ENCODE measurements at places on chromosomes 6 and 20.

DNA sequence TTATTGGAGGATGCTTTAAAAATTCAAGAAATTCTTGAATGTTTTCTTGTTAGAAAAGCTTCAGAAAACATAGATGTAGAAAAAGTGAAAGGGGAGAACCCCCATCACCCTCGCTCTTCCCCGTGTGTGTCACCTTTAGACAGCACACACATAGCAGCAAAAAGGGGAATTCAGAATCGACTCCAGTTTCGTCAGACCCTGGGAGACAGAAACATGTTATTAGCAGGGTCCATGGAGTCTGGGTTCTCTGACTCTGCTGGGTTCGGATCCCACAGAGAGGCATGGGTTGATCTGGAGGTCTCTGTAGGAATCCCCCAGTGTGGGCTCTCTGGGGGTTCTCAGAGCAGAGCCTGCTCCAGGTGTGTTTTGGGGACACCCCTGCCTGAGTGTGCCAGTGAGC, 43.7 kb downstream of the ARHGAP40 start:
- no peak for ATAC-seq

- no peak for ATAC-seq
These were observed 2.2 kb upstream of the TAP2 start for GRCh38 chr6:32840604-32841246.

- no peak for ATAC-seq
These were observed 100.2 kb upstream of the HMGN3 start for GRCh38 chr6:79334674-79335073.

DNA sequence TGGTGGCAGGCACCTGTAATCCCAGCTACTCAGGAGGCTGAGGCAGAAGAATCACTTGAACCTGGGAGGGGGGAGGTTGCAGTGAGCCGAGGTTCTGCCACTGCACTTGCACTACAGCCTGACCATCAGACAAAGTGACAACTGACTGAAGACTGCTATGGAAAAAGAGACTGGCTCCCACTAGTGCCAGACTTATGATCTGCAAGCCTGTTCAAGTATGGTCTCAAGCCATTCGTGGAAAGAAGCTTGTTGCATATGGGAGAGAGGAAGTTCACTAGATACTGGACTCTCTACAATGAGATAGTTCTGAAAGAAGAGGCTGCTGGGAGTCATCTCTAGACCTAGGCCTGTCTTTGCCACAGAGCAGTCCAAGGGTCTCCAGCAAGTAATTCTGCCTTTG, 26.7 kb downstream of the MDN1 start:
- ATAC-seq, result no peak

GRCh38 chr20:41956338-41957074, 338.3 kb upstream of the CHD6 start:
- no peak for ATAC-seq

- no peak for ATAC-seq
These were observed 77.2 kb downstream of the GPR6 start for GRCh38 chr6:110055387-110055735.

GRCh38 chr6:40804905-40805304, 217.7 kb upstream of the LRFN2 start:
- no peak for ATAC-seq

DNA sequence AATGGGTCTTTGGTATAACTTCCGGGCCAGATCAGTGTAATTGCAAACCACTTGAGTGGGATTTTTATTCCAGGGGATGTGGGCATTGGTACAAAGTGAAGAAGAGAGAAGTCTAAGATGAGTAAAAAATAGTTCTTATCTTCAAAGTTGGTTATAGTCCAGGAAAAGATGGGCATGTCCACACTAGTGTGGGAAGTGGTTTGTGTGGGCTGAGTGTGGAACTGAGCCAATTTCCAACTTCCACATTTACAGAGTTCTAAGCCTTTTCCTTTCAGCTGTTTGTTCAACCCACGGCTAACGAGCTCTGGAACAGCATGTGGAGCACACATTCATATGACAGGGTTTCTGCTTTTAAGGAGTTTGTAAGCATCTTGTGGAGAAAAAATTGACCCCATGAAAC, 72.3 kb upstream of the IFNGR1 start:
- peak; percentile 36 for ATAC-seq

DNA sequence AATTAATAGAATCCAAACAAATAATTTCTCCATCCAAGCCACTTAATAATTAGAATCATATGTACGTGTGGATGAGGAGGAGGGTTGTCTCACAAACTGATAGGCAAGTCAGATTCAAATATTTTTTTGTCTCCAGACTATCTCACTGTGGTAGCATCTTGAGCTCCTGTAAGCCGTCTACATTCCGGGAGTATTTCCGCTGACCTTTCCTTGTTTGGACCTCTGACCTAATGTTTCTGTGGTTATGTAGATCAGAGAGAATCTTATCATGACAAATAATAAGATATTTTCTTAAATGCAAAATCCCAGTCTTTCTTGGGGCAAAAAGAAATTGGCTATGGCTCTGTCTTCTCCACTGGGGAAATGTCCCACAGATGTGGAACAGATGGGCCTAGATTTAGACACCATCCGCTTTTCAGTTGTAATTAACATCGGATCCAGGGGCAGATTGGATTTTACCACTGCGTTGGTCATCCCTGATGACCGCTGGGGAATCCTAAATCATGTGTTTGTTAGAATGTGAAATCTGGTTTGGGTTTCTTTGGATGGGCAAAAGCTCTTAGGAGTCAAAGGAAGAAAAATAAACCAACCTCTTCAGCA, 197.1 kb upstream of the RIN2 start:
- ATAC-seq, result no peak

DNA sequence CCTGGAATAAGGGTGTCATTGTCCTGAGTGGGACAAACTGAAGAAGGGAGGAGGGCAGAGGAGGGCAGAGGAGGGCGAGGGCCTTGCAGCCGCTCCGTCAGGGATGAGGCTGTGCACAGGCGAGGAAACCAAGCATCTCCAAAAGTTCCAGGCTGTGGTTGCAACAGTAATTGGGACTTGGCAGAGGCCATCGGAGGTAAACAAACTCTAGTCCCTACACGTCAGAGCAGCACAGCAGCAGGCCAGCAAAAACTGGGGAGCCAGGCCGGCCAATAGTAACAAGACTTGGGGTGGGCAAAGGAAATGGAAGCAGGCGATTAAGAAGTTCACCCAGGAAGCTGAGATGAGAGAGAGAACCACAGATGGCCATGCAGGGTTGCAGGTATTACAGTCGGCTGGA, 142.8 kb downstream of the SMOC2 start:
- ATAC-seq, result peak; percentile 66

- no peak for ATAC-seq
These were observed 89.8 kb downstream of the IYD start for GRCh38 chr6:150458579-150458978.

DNA sequence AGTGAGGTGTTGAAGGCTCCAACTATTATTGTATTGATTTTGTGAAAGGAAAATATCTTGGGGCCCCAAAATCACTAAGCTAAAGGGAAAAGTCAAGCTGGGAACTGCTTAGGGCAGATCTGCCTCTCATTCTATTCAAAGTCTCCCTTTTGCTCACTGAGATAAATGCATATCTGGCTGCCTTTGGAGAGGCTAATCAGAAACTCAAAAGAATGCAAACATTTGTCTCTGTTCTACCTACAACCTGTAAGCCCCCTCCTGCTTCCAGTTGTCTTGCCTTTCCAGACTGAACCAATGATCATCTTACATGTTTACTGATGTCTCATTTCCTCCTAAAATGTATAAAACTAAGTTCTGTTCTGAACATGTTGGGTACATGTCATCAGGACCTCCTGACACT, 125.9 kb downstream of the HTR1B start:
- ATAC-seq, result no peak

GRCh38 chr20:57408536-57409233, 17.5 kb downstream of the RBM38 start:
- peak; percentile 1 for ATAC-seq

GRCh38 chr20:48015141-48015910, 230.0 kb upstream of the SULF2 start:
- no peak for ATAC-seq

GRCh38 chr6:28922004-28922820, 1.6 kb downstream of the TRIM27 start:
- ATAC-seq, result no peak

DNA sequence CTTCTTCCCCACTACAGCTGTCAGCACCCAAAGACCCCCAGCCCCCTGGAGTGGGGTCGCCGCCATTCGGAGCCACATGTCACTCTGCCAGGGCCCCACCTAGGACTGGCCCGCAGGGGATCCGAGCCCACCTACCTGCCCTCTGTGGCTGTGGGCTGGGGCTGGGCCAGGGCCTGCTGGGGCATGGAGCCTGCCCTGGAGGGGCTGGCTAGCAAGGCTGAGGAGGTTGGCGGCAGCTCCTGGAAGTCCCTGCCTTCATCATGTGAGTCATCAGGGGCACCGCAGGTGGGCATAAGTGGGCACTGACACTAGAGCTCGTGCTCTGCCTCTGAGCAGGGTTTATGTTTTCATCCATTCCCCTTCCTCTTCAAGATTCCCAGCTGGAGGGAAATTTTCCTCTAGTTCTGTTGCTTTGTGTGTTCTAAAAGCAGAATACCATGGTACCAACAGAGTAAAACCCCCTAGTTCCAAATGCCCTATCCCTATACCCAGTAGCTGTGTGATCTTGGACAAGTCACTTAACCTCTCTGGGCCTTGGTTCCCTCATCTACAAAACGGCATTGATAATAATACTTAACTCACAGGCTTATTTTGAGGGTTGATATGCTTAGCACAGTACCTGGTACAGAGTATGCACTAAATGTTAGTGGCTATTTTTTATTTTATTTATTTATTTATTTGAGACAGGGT, 8.7 kb upstream of the FANCE start:
- no peak for ATAC-seq

- ATAC-seq, result no peak
These were observed 8.8 kb downstream of the NR2E1 start for GRCh38 chr6:108174371-108175175.

DNA sequence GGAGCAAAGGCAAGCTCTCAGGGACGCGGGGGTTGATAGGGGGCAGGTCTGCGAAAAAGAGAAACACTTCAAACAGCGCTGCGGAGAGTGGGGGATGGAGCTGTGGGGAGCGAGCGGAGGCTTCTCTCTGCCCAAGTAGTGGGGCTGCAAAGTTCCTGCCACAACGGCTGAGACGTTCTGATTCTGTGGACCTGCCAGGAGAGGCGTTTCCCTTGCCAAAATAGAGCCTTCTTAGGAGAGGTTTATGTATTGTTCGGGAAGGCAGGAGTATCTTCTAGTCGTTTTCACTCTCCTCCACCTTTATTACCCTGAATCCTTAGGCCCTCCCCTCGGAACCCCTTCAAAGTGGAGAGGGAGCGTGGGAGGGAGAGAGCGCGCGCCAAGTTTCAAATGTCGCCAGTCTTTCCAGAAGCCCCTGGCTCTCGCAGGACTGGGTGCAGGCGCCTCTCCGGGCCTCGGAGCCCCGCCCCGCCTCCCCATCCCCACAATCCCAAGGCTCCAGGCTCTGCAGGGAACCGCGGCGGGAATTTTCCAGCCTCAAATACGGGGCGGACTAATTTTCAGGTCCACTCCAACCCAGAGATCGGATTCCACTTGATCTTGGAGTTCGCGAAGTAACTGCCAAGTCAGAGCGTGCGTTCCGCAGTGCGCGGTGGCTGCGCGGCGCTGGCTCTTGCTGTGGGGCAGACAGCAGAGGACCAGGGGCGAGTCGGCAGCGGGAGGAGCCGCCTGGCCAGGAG, 10.0 kb upstream of the POU3F2 start:
- no peak for ATAC-seq

DNA sequence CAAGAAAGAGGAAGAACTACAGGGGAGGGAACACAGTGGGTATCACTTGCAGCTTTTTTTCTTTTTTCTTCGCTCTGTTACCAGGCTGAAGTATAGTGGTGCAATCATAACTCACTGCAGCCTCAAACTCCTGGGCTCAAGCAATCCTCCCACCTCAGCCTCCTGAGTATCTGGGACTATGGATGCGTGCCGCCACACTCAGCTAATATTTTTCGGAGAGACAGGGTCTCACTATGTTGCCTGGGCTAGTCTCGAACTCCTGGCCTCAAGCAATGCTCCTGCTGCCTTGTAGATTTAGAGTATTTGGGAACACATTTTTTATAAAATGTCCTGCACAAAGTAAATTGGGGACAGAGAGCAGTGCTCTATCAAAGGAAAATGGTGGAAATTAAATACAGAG, 28.3 kb downstream of the PARD6B start:
- no peak for ATAC-seq

DNA sequence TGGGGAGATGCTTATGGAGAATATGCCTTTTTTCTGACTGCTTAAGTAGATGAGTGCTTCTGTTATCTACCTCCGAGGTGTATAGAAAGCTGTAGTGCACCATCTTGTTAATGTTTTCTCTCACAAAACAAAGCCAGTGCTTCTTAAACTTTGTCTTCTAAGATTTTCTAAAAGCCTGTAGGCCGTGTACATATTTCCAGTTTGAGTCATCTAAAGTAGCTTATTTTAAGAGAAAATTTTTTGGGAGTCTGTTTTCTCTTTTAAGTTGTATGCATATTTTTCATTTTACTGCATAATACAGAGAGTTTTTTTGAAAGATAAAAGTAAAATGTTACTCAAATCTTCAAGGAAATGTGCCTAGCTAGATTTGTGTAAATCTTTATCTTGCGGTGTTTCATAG, 151.7 kb downstream of the GRIK2 start:
- no peak for ATAC-seq

GRCh38 chr6:37256692-37257319, 766 bp upstream of the TBC1D22B start:
- ATAC-seq, result peak; percentile 52

DNA sequence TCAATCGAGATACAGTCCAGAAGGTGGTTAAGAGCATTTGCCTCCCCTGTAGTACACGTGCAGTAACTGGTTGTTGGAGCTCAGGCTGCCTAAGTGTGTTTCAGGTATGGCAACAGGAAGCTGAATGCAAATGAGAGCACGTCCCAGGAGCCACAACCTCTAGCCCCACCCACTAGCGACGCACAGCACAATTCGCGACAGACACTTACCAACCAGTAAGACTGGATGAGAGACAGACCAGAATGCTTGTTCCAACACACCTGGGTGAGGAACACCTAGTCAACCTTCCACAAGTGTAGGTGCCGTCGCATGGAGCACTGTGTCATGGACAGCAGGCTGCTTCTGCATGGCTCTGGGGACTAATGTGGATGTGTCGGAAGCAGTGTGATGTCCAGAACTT, 7.2 kb upstream of the SERPINB1 start:
- ATAC-seq, result no peak

DNA sequence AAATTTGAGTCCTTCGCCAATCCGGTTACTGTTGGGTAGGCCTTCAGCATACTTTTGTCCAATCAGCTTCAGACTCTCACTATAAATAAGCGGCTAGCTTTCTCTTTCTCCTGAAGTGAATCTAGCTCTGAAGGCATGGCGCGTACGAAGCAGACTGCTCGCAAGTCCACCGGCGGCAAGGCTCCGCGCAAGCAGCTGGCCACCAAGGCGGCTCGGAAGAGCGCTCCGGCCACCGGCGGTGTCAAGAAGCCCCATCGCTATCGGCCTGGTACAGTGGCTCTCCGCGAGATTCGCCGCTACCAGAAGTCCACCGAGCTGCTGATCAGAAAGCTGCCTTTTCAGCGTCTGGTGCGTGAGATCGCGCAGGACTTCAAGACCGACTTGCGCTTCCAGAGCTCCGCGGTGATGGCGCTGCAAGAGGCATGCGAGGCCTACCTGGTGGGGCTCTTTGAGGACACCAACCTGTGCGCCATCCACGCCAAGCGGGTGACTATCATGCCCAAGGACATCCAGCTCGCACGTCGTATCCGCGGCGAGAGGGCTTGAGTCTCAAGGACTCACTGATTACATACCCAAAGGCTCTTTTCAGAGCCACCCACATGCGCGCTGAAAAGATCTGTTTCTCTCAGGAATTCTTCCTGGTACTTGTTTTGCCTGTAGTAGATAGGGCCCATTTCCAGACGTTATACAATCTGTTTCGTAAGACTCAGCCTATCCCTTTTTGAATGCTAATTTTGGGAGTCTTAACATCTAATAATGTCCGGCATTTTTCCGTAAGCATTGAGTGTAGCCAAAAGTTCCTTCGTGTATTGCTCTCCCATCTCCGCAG, 102.0 kb downstream of the OR2B2 start:
- ATAC-seq, result peak; percentile 78

Measured in gastroesophageal sphincter (tissue), 4 donors.